ENCODE measurements at places on chromosomes 6 and 20. TPM values are rescaled to one million over a fixed set of nuclear protein-coding genes. Genes with fewer than 3 reads are reported as not detected.

GRCh38 chr20:37885593-37886503 is 17.1 kb upstream of the VSTM2L start:
- no peak for DNase-seq

GRCh38 chr6:25025248-25025918 is 89.6 kb upstream of the RIPOR2 start:
- DNase-seq, result no peak

GRCh38 chr6:75202676-75203131 is 3.1 kb downstream of the COL12A1 start:
- DNase-seq, result no peak

GRCh38 chr6:11522812-11523605 is 14.5 kb upstream of the TMEM170B start:
- DNase-seq, result no peak

- DNase-seq, result no peak
Measured at GRCh38 chr20:50720026-50720425, 11.4 kb upstream of the PARD6B start.

- peak; percentile 48 for DNase-seq
Measured at GRCh38 chr20:38601216-38602184, at the start of gene ARHGAP40. Gene ARHGAP40, plus strand, starts transcription at chr20:38601809.

- no peak for DNase-seq
Measured at GRCh38 chr6:69732640-69733039, 64.2 kb downstream of the LMBRD1 start.

- no peak for DNase-seq
Measured at GRCh38 chr6:45722876-45723275, 292.8 kb downstream of the CLIC5 start.

- no peak for DNase-seq
Measured at GRCh38 chr6:71330501-71330900, 41.9 kb downstream of the OGFRL1 start.

GRCh38 chr6:158033751-158034702 is 52.4 kb downstream of the SYNJ2 start:
- DNase-seq, result no peak

The NCOA7 gene
- 39.2 TPM for total RNA-seq

DNA sequence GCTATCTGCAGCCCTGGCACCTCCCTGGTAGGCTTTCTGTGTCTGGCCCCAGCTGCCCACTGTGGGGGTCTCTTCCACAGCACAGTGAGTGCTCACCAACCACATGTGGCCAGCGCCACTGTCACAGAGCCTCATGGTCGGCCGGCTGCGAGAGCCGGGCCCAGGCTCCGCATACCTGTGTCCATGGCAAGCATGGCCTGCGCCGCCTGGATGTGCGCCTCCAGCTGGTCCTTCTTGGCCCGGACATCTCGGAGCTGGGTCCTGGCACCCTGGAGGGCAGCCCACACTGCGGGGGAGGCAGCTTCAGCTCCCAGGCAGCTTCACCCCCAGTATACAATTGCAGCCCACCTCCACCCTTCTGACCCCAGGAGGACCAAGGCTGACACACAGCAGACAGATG is 13.0 kb downstream of the ADRM1 start:
- no peak for DNase-seq

- no peak for DNase-seq
Measured at GRCh38 chr6:158808442-158808833, 10.7 kb downstream of the EZR start.

DNA sequence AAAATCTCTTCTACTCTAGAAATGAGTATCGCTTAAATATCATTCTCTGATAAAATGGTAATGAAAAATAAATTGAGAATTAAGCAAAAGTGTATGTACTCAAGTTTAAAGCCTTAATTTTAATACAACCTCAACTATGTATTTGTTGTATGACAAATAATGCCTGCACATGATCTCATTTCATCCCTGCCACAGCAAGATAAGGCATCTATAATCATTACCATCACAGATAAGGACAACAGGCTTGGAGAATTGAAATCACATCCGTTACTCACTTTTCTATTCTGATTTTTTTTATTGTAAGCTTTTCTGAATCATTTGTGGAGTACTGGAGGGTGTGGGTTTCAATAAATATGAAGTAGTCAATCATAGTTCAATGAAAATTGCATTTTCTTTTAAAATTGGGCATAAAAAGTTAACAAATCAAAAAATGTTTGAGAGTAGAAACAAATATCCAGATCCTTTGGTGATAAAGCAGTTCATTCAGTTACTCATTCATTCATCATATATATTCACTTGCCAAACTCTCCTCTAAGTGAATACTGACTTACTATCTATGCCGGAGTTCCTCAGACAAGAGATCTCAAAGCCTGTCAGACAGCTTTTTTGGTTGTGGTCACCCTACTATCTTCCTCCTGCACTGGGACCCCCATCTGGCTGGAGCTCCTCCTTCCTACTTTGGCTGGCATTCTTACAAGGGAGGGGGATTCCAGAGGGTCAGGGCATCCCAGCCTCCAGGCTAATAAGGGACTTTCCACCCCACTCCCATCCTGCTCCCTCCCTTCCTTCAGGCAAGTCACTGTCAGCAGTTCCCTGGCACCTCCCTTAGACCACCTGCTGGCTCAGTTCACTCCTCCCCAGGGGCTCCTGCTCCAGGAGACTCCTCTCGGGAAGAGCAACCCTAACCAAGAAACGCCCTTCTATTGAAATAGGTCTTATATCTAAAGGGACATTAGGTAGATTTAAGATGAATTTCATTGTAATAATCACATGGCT is 118.6 kb downstream of the OGFRL1 start:
- DNase-seq, result no peak

GRCh38 chr6:138580801-138581200 is 81.5 kb upstream of the NHSL1 start:
- no peak for DNase-seq

The IL17F gene
- 2.3 TPM for total RNA-seq

GRCh38 chr6:155493694-155494143 is 38.1 kb upstream of the NOX3 start:
- DNase-seq, result peak; percentile 53

GRCh38 chr6:36023996-36024795 is at the start of gene SLC26A8:
Gene SLC26A8, minus strand, starts transcription at chr6:36024641. Its CDS starts 4,934 bp downstream, at chr6:36019707.
- DNase-seq, result no peak

DNA sequence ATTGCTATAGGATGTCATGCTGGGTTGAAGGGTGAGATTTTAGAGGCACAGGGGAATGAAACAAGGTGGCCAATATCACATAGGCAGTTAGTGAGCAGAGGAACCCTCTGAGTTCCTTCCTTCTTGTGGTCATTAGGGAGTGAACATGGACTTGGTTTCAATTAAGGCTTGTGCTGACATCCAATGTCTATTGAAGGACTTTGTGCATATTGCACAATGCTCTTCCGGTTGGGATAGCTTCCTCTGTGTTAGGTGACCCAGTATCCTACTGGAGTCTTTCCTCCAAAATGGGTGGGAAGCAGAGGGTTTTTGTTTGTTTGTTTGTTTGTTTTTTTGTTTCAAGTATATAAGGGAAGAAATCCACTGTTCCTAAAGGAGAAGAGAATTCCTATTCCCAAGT is 98.5 kb downstream of the HDGFL1 start:
- no peak for DNase-seq

The TRAPPC3L gene
- not detected for total RNA-seq

GRCh38 chr6:161575523-161576254 is 301.8 kb upstream of the AGPAT4 start:
- no peak for DNase-seq

DNA sequence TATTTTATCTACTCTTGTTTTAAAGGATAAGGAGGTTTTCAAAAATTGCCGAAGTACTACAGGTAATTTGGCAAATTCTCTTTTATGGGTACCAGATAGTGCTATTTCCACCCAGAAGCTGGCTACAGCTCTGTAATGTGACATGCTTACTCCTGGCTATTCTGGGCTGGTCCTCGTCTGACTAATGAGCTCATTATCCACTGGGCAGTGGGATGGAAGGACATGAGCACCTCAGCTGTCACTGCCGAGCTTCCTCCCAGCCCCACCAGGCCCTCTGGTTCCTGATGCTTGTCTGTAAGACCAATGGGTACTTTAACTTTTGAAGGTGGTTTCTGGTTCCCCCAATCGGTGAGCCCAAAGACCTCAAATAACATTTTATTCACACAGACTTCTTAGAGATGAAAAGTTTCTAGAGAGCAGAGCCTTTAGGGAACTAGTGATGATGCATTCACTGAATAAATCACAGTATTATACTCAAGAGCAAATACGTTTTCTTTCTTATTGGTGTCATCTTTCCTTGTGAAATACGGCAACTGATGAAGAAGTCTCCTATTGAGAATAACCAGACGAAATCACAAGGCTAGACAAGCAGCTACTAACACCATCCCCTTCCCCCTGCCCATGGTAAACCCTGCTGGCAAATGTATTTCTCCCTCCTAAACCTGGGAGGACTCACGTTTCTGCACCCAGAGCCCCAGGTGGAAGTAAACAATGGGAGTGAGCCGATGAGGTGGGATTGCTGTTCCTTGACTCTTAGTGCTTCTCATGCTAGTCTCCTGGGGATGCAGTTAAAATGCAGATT is 80.8 kb downstream of the SLC22A3 start:
- DNase-seq, result no peak

- no peak for DNase-seq
Measured at GRCh38 chr6:108127826-108128225, 38.0 kb upstream of the NR2E1 start.

DNA sequence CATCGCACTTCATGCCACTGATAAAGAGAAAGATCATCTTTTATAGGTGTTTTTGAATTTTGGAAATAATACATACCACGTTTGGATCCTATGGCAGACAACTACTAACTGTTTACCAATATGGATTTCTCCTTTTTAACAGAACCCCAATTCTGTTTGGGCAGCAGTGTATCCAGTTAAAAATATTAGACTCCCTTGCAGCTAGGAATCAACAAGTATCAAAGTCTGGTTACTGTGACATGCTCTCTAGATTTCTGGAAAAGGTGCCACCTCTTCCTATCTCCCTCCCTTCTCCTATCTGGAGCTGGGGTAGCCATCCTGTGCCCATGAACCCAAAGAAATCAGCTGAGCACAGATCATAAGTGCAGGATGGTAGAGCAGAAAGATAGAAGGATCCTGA is 54.1 kb upstream of the DTNBP1 start:
- DNase-seq, result no peak

DNA sequence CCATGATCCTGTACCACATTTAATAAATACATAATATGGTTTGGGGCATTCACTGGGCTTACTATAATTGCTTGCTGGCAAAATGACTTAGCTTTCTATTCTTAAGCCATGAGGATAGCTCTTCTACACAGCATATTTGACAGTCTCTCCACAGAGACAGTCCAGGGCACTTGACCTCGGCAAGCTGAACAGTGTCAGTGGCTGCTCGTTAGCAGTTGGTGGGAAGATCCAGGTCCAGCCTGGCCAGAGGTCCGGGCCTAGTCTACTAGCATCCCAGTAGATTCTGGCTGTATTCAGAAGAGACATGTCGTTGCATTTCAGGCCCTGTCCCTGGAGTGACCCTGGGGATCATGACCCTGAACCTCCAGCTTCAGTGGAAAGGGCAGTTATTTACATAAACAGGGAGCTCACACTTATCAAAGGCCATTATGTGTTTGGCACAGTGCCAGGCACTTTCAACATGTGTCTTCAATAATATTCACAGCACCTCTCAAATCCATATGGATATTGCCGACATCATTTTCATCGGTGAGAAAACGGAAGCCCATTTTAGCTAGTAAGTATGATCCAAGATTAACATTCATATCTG is 139.0 kb downstream of the IMPG1 start:
- no peak for DNase-seq

- no peak for DNase-seq
Measured at GRCh38 chr6:1164600-1164999, 147.3 kb upstream of the FOXQ1 start.

All from activated naive CD4-positive, alpha-beta T cell treated with anti-CD3 and anti-CD28 coated beads for 36 hours (primary cell).